ENCODE measurements at places on chromosomes 2 and 18.

DNA sequence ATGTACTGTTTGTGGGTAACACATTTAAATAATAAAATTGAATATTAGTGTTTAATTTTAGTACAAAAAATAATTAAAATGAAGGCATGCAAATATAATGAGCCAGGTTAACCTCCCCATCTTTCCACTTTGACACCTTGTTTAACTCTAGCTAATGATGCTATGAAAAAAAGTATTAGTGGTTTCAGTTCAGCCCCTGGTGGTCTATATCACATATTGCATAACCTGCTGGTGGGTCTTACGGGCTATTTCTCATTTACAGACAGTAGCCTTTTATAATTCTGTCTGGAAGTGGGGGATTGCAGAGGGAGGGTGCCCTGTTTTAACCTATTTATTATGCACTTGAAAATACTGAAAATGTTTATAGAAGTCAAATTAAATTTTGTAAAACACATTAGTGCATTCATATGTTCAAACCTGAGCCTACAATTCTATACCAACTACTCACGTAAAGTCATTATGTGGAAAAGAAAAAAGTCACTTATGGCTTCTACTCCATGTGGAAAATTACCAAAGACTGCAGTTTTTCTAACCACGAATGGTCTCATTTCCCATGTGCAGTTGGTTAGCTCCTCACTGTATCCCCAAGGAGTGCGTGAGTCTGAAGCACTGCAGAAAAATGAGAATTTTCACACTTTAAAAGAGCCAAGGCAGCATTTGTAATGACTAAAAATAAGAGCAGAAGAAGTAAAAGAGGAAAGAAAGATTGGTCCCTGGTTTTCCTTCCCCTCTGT, 381.0 kb downstream of the MTX2 start:
- no peak for DNase-seq

DNA sequence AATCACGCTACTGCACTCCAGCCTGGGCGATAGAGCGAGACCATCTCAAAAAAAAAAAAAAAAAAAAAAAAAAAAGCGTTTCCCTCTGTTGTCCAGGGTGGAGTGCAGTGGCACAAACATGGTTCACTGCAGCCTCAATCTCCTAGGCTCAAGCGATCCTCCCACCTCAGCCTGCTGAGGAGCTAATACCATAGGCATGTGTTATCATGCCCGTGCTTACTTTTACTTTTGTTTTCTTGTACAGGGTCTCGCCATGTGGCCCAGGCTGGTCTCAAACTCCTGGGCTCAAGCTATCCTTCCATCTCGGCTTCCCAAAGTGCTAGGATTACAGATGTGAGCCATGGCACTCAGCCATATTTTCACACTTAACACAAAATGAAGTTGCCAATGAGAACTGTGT, 37.5 kb downstream of the PSME4 start:
- DNase-seq, result no peak

GRCh38 chr2:68710756-68711155, 23.9 kb upstream of the ARHGAP25 start:
- DNase-seq, result no peak

- DNase-seq, result no peak
Measured at GRCh38 chr2:118084491-118085089, 3.7 kb upstream of the INSIG2 start.

GRCh38 chr2:12131975-12132374, 385.5 kb downstream of the LPIN1 start:
- no peak for DNase-seq

GRCh38 chr2:11129598-11130449, 25.4 kb upstream of the SLC66A3 start:
- DNase-seq, result peak; percentile 64

- DNase-seq, result peak; percentile 68
Measured at GRCh38 chr18:7467708-7468466, 99.2 kb upstream of the PTPRM start.

DNA sequence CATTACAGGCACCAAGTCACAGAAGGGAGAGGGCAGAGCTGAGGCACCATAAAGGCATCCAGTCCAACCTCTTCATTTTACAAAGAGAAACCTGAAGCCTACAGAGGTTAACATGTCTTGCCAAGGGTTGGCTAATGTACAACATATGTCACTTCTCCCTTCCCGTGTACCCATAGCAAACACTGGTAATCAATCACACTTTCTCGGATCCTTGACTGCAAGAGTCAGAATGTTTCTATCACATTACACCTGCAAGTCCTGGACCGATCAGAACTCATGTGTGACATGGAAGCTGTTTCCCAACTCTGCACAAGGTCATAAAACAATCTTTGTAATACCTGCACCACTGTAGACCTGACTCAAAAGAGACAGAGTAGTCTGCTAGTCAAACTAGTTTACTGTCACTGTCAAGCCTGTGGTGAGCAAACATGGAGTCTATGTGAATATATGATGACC, 6.0 kb downstream of the ANKRD44 start:
- DNase-seq, result no peak

DNA sequence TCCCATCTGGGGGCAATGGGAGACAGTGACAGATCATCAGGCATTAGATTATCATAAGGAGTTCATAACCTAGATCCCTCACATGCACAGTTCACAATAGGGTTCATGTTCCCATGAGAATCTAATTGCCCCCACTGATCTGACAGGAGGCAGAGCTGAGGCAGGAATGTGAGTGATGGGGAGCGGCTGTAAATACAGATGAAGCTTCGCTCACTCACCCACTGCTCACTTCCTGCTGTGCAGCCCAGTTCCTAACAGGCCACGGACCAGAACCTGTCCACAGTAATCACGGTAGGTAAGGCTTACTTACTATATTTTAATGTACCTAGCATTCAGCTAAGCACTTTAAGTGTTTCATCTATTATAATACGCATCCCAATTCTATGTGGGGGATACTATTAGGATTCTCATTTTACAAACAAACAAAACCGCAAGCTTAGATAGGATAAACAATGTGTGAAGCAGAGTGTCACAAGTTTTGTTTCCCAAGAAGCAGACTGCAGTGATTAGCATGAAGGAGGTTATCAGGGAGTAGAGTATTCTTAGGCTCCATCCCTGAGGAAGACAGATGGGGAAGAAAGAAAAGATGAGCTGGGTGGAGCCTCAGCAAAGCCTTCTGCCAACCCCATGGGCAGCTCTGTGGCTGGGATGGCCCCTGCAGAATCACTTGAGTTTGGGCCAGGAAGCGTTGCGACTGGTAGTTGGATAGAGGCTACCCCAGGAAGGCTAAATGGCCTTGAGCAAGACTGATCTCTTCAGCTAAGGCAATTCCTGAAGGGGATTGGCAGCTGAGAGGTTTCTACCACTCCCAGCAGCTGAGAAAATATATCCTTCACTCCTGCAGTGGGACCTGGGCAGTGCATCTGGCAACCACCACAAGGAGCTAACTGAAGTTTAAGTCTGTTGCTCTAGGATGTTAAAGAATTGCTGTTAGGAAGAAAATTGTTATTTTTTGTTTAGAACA, 133.1 kb downstream of the MREG start:
- no peak for DNase-seq

DNA sequence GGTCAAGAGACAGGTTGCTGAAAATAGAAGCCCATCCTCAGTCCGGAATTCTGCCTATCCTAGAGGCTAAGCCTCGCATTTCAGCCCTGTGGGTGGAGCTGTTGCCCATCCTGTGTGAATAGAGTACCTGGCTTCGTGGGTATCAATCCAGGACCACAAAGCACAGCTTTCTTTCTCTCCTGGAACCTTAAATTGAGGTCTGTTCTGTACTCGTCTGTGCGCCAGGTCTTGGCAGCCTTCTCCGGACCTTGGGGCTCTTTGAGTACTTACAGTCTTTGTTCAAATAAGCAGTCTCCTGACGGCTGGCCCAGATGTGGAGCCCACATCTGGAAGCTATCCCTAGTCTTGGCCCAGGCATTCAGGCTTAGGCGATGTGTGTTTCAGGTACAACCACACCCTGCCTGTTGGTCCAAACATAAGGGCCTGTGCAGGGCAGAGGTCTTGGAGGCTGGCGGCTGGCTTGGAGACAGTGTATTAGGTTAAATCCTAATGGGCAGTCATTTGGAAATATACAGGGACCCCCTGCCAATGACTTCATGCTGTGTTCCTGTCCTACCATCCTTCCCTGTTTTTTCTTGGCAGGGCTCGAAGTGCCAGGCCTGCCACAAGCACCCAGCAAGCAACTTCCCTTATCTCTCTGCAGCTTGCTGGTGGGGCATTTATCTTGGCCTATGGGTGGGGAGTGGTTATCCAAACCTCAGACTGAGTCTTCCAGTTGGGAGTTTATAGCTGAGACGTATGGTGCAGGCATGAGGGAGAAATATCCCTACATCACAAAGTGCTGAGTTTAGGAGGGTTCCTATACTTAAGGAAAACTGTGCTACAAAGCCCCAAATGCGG, 294.1 kb downstream of the BCL2 start:
- no peak for DNase-seq

- DNase-seq, result no peak
Measured at GRCh38 chr2:44098050-44098449, 70.6 kb upstream of the PPM1B start.

DNA sequence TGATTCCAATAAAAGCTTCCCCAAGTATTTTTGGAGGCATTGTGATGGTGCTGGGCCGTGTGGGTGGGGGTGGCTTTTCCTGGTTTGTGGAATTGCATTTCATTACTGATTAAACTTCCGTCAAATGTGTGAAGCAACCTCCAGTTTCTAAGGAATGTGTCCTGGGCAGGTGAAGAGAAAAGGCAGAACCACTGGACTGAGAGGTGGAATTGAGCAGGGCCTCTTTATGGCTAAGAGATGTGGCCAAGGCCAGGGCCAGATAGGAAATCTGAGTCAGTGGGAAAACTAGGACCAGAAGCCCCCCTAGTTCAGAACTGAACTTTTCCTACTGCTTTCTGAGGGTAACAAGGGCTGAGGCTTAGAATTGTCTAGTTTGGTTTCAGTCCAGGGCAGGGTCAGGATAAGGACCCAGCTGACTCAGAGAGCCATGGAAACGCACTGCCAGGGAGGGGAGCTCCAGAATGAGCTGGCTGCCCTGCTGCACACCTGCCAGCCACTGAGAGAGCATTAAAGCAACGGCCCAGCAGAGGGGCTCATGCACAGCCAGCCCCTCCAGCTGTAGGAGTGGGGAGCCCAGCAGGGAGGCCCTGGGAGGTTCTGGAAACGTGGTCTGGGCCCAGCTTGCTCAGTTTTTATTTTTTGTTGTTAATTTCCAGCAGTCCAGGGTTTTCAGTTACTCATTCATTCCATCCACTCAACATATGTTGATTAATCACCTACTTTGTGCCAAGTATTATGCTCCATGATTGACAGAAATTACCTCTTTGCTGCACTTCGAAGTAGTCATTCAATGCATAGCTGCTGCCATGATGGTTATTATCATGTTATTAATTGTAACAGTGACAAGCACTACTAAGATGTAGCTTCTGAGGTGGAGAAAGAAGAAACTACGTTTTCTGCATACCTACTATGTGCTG, 156.1 kb downstream of the MSH2 start:
- no peak for DNase-seq

GRCh38 chr2:216908300-216908699, 48.4 kb upstream of the TNP1 start:
- no peak for DNase-seq

DNA sequence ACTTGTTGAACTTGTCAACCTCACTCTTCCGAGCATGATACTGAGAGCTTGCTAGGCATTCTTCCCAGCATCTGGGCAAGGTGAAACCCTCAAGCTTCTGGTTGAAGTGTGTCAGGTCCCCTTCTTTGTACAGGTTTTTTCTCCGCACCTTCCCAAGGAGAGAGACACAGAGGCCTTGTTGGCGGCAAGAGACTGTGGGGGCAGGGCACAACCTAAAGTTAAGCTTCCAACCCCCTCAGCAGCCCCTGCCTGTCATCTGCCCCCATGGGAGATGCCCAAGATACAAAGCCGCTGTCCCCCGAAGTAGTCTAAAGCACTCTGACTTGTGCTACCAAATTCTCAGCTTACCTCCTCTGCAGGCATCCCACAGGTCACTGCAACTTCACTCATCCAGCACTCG, 64.9 kb downstream of the XDH start:
- DNase-seq, result no peak

DNA sequence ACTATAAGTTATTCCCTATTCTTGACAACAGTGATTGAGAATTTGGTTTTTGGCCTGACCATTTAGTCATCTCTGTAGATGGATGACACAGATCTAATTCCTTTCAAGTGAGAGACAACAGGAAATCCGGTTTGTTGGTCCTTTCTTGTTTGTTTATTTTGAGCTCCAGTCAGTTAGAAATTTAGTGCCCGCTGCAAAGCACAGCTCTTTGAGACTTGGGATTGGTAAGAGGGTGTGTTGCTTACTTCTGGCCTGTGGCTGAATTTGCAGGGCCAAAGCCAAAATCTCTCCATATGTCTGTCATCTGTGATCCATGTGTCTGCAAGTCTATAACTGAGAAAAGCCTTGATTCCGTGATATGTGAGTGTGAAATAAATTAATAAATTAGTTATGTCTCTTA, 74.3 kb downstream of the BIN1 start:
- no peak for DNase-seq

DNA sequence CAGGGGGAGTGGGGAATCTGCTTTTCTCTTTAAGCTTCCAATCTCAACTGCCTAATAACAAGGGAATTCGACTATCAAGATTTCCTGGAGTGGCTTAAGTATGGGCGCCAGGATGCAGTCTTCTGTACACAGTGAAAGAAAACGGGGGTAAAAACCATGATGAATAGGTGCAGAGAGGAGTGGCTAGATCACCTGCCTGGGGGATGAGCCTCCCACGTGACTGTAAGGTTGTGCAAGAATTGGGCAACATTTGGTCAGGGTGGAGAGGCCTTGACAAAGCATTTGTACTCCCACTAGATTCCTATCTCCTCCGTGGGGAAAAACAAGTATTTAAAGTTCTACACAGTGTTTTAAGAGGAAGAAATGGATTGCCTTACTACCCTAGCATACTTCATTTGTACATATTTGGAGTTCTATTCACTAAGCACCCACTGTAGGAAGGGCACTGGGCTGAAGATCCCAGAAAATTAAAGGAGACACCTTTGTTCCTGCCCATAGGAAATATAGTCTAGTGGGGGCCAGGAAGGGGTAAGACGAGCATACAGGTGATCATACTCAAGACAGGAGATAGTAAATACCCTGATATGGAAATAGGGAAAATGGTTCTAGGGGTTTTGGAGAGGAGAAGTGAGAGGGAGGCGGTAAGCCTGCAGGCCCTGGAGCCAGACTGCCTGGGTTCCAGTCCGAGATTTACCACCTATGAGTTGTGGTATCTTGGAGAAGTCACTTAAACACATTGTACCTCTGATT, 29.2 kb downstream of the EPAS1 start:
- no peak for DNase-seq

DNA sequence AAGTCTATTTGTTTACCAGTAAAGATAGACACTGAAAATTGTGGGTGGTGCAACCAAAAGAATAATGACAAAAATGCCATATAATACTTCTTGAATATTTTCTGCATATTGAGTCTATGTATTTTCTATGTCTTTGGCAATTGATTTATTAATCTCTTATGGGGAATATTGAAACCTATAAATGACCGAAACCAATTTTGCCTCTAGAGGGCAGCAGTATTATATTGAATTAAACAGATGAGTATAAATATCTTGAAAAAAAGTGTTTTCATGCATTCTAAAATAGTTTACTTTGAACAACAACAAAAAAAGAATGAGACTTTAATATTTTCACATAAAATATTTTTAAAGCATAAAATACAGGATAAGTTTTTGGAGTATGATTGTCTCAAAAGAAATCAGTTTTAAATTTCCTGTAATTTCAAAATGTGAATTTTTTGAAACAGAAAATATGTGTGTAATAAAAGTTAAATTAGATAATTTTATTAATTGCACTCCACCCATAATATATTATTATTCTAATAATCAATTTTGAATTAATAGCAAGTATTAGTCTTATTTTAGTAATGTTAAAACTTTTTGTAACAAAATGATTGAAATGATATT, 49.9 kb upstream of the CALCRL start:
- DNase-seq, result no peak

GRCh38 chr2:10529611-10530010, 81.5 kb upstream of the ODC1 start:
- DNase-seq, result no peak
